CD4-positive, alpha-beta T cell treated with Interleukin-6 for 4 hours (primary cell): ENCODE measurements at places on chromosomes 3 and 15.

DNA sequence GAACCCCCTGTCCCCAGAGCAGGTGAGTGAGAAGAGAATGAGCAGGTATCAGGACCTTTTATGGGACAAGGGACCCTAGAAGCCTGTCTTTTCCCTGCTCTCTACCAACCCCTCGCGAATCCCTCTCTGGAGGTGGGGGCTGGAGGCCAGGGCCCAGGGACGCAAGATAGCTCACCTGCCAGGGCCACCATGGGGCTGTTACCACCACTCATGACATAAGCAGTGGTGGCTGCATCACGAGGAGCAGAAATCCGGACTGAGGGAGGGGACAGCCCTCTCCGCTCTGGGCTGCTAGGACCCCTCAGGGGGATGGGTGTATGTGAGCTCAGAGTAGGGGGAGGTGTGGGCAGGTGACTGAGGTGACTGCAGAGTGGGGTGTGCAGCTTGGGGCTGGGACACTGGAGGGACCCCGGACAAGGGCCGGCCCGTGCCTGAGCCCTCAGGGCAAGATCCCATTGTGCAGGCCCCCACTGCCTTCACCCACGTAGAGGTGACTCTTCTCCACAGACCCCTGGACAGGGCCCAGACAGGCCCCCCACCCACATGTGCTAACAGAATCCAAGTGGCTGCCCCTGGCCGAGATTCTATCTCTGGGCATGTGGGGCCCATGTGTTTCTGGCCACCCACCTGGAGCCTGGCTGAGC lies 190.6 kb downstream of the TBC1D2B start:
- DNase-seq, result no peak

- no peak for DNase-seq
These were observed 20.1 kb upstream of the CBLB start for GRCh38 chr3:105888621-105889579.

DNA sequence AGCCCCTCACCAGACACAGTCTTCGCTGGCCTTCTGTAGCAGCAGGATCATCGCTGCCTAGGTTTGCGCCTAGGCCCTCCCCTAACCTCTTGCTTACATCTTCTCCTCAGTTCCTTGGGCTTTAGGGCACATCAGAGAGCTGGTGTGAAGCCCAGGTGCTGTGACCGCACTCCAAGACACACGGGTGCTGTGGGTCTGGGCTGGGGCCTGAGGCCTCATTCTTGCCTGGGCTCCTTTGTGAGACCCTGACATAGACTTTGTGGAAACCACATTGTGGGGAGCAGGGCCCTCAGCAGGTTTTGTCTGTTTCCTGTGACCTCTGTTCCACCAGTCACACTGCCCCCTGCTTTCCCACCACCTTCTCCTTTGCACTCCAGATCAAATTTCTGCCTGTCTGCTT lies 8.0 kb downstream of the AMIGO3 start:
- DNase-seq, result no peak

DNA sequence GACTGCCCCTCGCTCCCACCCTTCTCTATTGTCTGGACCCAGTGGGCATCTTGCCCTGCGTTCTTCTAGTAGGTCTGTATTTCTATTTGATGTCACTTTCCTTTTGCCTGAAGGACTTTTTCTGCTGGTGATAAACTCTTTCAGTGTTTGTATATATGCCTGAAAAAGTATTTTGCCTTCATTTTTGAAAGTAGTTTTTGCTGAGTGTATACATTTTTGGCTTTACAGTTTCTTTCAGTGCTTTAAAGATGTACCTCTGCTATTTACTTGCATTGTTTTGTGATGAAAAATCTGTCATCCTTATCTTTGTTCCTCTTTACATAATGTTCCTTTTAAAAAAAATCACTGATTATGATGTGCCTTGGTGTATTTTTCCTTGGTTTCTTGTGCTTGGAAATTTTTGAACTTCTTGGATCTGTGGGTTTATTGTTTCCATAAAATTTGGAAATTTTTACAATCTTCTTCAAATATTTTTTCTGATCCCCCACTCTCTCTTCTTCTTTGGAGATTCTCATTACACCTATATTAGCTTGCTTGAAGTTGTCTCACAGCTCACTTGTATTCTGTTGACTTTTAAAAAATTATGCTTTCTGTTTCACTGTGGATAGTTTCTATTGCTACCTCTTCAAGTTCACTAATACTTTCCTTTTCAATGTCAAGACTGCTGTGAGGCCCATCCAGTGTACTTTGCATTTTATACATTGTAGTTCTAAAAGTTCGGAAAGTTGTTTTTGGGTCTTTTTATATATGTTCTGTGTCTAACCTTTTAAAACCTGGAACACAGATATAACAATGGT lies 67.8 kb downstream of the RGMA start:
- no peak for DNase-seq

DNA sequence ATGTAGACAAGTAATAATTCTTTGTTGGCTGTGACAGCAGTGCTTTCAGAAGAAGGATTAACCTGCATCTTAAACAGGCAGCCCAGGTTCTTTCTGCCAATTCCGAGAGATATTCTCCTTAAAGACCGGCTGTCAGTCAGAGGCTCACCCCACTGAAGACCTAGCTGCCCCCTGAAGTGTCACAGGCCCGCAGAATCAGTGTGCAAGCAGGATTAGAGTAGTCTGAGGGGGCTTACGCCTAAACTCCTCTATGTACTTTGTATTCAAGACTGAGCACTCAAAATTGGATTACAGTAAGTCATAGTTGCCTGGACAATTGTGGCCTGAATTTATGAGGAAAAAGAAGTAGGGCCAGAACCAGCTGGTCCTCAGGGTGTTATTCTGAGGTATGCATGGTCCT lies 342.9 kb downstream of the CLSTN2 start:
- DNase-seq, result no peak

- DNase-seq, result no peak
These were observed 1043.3 kb downstream of the FHIT start for GRCh38 chr3:60207905-60208304.

DNA sequence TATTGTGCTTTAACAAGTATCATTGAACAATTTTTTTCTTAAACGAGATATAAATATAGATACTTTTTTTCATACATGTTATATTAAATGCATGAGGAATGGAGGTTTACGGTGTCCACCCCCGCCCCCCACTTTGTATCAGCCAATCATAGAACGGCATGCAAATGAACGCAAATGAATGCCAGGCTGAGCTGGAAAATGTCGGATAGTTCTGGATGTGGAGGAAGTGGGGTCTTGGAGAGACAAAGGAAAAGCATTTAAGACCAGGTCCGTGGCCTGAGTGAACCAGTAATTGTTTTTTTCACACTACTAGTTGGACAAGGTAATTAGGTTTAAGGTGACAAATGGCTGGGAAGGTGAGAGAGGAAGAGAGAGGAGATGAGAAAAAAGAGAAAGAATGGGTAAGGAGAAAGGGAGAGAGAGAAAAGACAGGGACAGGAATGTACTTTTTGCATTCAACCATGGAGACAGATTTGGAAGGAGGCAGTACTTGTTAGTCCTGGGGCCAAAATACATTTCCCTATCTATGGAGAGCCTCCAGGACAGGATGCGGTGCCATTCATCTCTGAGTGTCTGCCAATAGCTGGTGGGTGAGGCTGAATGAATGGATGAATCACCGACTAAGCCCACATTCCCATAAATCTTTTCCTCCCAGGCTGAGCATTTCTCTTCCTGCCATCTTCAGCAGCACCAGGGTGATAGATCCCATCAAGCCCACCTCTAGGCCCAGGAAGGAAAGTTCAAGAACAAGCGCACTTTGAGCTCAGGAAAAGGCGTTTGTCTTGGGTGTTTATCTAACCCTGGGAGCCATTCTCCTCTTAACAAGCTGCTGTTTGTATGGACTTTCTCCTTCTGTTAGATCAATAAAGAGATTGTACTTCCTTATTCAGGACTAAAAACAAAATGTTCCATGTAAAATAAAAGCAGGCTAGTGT lies 1.4 kb upstream of the RAD18 start:
- no peak for DNase-seq

GRCh38 chr15:78681281-78682003 lies 40.4 kb upstream of the CHRNB4 start:
- DNase-seq, result no peak

- no peak for DNase-seq
These were observed 29.8 kb downstream of the FSTL1 start for GRCh38 chr3:120420928-120421551.

DNA sequence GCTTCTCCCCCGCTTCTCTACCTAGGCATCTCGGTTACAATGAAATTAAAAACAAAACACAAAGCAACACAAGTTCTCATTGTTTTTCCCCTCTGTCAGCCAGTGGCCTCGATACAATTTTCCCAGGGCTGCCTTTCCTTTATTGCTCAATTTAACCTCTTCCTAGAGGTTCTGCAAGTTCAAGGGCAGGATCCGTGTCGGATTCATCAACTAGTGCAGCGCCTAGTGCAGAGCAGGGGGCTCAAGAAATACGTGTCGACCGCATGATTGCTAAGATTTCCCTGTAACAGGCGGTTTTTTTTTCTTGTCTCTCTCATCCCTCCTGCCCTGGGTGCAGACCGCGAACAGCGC lies 1.4 kb upstream of the BHLHE40 start:
- DNase-seq, result peak; percentile 55

DNA sequence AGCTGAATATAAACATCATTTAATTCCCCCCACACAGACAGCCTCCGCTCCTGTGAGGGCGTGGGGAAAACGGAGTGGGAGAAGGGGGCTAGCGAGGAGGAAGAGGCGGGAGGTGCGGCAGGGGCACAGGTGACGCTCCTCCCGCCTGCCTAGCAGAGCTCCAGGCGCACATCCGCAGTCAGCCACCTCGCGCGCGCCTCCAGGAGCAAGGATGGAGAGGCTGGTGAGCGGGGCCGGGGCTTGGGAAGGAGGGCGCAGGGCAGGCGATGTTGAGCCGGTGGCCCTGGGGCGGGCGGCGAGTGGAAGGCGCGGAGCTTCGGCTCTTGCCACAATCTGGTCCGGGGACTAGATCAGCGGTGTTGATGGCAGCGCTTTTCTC lies at the start of gene CD200:
TSS of gene CD200 (plus strand) at position 155 of the 379 bp plus-strand sequence. CDS start at position 212, 57 bp downstream.
- peak; percentile 62 for DNase-seq

DNA sequence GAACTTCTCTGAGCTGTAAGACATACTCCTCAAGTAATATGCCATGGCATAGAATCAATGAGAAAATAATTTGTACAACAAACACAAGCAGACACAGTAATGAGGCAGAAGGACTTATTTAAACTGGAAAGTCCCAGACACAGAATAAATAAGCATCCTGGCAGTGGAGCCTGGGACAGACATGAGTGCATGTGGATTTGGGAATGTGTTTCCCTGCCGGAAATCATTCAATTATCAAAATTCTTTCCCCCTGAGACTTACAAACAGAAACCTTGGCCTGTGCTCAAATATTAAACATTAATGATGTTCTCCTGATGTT lies 520.1 kb downstream of the ROBO1 start:
- no peak for DNase-seq

GRCh38 chr15:73268457-73268856 lies 100.3 kb downstream of the HCN4 start:
- no peak for DNase-seq

DNA sequence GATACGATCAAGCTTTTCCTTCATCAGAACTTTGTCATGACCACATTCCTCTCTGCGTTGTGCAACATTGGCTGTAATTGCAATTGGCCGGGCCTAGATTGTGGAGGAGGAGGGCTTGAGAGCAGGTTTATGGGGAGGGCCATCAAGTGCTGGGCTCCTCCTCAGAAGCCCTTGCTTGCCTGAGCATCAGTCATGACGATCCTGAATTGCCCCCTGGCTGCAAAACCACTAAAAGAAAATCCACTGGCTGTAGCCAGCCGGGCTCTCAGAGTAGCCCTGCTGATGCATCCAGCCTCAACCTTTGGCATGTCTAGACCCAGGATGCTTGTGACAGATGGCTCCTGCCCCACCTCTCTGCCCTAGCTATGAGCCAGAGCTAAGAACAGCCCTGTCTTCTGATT lies 13.4 kb upstream of the TRH start:
- DNase-seq, result no peak
